Activated CD4-positive, alpha-beta T cell treated with anti-CD3 and anti-CD28 coated beads, Interleukin-2, amount 10 ng/mL, durations not matched to agents 24 days and 14 days (primary cell): ENCODE measurements at places on chromosomes 16 and 17.

- H3K27ac ChIP-seq = no peak overlapping the region
- peaks cover 22% of the 10 kb centered on the region for H3K36me3 ChIP-seq
- no peak overlapping the region for H3K4me3 ChIP-seq
- H3K27me3 ChIP-seq = peaks cover 65% of the 10 kb centered on the region
- DNase-seq = no peak
- H3K4me1 ChIP-seq = peaks cover 16% of the 10 kb centered on the region
These were observed 2.0 kb downstream of the WNK4 start for GRCh38 chr17:42782166-42783061.

GRCh38 chr16:8572919-8573724 lies 17.2 kb downstream of the TMEM114 start:
- H3K27me3 ChIP-seq = peaks cover 6% of the 10 kb centered on the region
- no peak overlapping the region for H3K4me3 ChIP-seq
- peak; percentile 59 for DNase-seq
- peaks cover 1% of the 10 kb centered on the region for H3K4me1 ChIP-seq
- no peaks in the 10 kb centered on the region for H3K36me3 ChIP-seq

GRCh38 chr16:80346111-80346632 lies 194.6 kb upstream of the DYNLRB2 start:
- H3K4me1 ChIP-seq = no peaks in the 10 kb centered on the region
- no peak for DNase-seq
- H3K4me3 ChIP-seq = no peak overlapping the region

GRCh38 chr17:5226940-5227878 lies 7.5 kb downstream of the SCIMP start:
- H3K4me1 ChIP-seq = peaks cover 8% of the 10 kb centered on the region
- H3K36me3 ChIP-seq = no peaks in the 10 kb centered on the region
- no peak overlapping the region for H3K4me3 ChIP-seq
- H3K27ac ChIP-seq = no peak overlapping the region
- H3K27me3 ChIP-seq = no peaks in the 10 kb centered on the region
- no peak for DNase-seq

DNA sequence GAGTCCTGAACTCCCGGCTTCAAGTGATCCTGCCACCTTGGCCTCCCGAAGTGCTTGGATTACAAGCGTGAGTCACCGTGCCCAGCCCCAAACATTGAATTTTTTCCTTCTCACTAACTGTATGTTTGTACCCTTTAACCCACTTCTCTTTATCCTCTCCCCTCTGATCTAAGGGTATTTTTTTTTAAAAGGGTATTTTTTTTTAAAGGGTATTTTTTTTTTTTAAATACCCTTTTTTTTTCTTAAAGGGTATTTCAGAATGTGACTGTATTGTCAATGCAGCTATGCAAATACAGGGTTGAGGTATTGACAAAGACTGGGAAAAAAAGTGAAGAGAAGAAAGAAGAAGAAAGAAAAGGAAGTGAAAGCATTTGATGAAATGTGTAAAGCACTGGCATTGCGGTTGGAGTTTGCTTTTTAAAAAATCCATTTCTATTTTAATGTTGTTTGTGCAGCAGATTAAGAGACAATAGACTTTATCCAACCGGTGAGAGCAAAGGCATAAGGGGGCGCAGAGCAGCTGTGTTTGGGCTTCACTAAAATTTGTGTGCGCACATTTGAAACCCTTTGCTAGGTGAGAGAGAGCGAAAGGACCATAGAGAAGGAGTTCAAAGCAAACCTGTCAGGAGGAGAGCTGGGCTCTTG lies 42.4 kb downstream of the SYT17 start:
- no peak overlapping the region for H3K4me3 ChIP-seq
- no peaks in the 10 kb centered on the region for H3K4me1 ChIP-seq
- no peaks in the 10 kb centered on the region for H3K27me3 ChIP-seq
- H3K27ac ChIP-seq = no peak overlapping the region
- H3K36me3 ChIP-seq = no peaks in the 10 kb centered on the region

DNA sequence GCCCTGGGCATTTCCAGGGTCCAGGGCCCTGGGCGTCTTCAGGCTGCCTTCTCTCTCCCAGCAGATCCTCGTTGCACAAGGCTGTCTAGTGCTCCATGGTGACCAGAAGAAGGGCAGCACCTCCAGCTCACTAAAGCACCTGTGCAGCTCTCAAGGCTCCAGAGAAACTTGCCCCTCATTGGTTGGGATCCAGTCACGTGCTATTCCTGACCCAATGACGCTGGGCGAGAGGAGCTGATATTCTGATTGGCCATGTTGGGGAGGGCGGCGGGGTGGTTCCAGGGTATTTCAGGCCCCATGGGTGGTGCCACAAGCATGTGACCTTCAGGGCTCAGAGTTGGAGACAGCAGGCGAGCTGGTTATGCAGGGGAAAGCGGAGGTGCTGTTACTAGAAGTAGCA lies 309.1 kb downstream of the TOX3 start:
- no peaks in the 10 kb centered on the region for H3K36me3 ChIP-seq
- no peaks in the 10 kb centered on the region for H3K4me1 ChIP-seq
- no peak overlapping the region for H3K27ac ChIP-seq
- DNase-seq = peak; percentile 19
- no peak overlapping the region for H3K4me3 ChIP-seq

GRCh38 chr17:18877104-18877645 lies 19.2 kb downstream of the PRPSAP2 start:
- H3K36me3 ChIP-seq = peaks cover 51% of the 10 kb centered on the region
- no peaks in the 10 kb centered on the region for H3K27me3 ChIP-seq
- no peak overlapping the region for H3K4me3 ChIP-seq

- DNase-seq = no peak
- H3K4me1 ChIP-seq = peaks cover 13% of the 10 kb centered on the region
- no peak overlapping the region for H3K27ac ChIP-seq
- H3K4me3 ChIP-seq = no peak overlapping the region
- peaks cover 25% of the 10 kb centered on the region for H3K27me3 ChIP-seq
- no peaks in the 10 kb centered on the region for H3K36me3 ChIP-seq
These were observed 61.6 kb downstream of the TNFRSF13B start for GRCh38 chr17:16910341-16910740.
